ENCODE measurements at places on chromosomes 16 and 17.

DNA sequence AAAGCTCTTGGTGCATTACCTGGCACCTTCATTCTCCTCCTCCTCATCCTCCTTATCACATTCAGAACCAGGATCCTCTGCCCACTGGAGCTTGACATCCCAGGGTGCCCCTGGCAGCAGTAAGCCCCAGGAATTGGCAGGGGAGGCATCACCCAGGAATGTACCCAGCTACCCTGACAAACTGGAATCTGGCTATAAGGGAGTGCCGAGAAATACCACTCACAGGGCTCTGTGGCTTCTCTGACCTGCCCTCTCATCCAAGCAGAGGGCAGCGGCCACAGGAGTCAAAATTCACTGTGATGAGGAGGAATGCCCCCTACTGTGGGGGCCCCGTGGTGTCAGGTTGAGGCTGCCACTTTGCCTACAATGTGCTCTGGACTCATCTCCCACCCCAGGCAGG lies 19.6 kb downstream of the MPP3 start:
- DNase-seq, result no peak
- peaks cover 9% of the 10 kb centered on the region for H3K4me1 ChIP-seq
- no peak overlapping the region for H3K4me3 ChIP-seq
- no peaks in the 10 kb centered on the region for H3K27me3 ChIP-seq
- peaks cover 46% of the 10 kb centered on the region for H3K36me3 ChIP-seq

GRCh38 chr17:38590988-38591758 lies 14.6 kb downstream of the SRCIN1 start:
- no peak for DNase-seq
- H3K4me1 ChIP-seq, result no peaks in the 10 kb centered on the region
- no peak overlapping the region for H3K27ac ChIP-seq
- H3K4me3 ChIP-seq, result no peak overlapping the region
- H3K36me3 ChIP-seq, result no peaks in the 10 kb centered on the region
- H3K27me3 ChIP-seq, result peaks cover 69% of the 10 kb centered on the region

DNA sequence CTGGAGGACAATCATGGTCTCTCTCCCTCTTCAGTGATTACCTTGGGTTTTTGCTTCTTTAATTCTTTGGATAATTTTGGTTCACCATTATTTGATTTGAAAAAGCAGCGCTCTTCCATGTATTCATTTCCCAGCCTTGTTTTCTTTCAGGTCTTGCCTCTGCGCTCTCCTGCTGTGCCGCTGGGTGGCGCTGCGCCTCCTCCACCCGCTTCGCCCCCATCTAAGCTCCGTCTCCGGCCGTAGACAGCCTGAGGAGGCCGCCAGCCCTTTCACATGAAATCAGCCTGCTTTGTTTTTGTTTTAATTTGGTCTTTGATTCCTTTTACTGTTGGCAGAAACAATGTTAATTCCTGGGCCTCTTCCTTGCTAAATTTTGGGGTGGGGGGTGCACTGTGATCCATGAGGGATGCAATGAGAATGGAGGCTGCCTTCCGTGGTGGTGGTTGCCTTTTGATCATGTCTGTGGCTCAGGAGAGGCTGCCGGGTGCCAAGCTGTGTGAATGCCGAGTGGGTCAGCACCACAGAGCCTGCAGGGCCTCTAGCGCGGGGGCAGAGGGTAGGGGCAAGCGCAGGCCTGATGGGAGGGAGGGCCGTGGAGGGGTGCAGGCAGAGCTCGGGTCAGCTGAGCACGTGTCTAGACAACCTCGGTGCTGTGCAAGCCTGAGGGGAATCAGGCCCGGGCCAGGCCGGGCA lies 64.1 kb downstream of the PLD6 start:
- peaks cover 89% of the 10 kb centered on the region for H3K36me3 ChIP-seq
- H3K4me3 ChIP-seq, result no peak overlapping the region
- H3K4me1 ChIP-seq, result peaks cover 16% of the 10 kb centered on the region
- H3K27ac ChIP-seq, result no peak overlapping the region
- H3K27me3 ChIP-seq, result no peaks in the 10 kb centered on the region

DNA sequence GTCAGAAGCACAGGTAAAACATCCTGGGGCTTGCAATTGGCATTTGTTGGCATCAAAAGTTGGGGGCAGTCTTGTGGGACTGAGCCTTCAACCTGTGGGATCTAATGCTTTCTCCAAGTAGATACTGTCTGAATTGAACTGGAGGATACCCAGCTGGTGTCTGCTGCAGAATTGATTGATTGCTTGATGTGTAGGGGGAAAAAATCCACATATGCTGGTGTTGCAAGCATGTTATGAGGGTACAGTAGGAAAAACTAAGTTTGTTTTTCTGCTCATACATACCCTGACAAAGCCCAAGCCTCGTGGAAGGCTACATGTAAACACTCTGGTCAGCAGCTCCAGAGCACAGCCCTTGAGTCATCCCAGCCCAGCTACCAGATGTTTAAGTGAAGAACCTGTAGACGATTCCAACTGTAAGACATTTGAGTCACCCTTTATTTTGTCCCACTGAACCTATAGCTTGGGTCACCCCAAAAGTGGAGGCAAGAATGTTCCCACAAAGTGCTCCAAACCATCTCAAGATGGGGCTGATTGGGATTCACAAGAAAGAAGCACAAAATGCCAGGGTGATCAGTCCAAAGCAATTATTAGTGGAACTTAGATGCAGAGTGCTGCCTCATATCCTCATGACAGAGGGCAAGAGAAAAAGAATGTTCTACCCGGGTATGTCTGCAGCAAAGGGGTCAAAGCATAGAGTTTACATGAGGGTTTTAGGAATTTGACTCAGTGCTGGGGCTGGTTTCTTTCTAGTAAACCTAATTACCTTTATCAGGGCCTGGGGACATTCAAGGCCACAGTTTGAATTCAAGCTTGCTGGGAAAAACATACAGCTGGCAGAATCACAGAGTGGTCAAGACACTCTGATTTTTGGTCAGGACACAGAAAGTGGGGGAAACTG lies 9.6 kb upstream of the APPBP2 start:
- no peaks in the 10 kb centered on the region for H3K27me3 ChIP-seq
- H3K4me3 ChIP-seq, result no peak overlapping the region
- H3K4me1 ChIP-seq, result peaks cover 12% of the 10 kb centered on the region
- DNase-seq, result peak; percentile 65
